Coronary artery (tissue), 2 donors: ENCODE measurements at places on chromosomes 16 and 17.

DNA sequence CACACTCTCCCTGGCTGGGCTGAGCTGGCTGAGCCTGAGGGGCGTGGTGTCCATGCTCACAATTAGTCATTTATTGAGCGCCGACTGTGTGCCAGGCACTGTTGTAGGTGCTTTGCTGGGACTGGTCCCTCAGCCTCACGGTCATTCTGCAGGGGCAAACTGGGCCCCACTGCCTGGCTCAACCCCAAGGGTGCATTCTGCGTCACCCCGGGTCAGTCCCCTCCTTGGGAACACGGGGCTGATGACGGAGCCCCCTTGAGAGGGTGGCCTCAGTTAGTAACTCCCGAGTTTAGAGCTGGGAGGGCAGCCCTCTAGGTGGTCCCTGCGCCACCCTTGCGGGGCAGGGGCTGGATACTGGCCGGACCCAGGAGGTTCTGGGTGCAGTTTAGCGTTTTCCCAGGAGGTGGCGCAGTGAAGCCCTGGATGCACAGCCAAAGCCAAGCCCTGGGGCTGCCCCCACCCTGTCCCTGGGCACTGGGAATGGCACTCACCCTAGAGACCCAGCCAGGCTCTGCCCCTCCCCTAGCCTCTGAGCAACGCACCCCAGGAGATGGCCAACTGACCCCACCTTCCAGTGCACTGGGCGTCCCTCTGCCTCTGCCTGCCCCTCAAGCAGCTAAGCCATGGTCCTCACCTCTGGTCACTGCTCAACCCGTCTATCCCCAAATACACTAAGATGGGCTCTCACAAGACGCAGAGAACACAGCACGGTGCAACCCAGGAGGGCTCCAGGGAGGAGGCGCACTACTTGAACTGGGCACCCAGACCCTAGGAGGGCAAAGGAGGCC, 243.2 kb upstream of the GSE1 start:
- DNase-seq, result no peak

DNA sequence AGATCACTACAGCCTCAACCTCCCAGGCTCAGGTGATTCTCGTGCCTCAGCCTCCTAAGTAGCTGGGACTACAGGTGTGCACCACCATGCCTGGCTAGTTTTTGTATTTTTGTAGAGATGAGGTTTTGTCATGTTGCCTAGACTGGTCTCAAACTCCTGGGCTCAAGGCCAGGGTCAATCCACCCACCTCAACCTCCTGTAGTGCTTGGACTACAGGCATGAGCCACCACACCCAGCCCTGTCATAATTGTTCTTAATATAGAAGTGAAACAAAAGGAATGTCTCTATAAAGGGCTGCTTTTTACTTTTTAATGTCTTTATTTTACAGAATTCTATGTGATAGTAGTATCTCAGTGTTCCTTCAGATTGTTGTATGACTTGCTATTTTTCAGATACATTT, 345.2 kb upstream of the TBX2 start:
- no peak for DNase-seq

DNA sequence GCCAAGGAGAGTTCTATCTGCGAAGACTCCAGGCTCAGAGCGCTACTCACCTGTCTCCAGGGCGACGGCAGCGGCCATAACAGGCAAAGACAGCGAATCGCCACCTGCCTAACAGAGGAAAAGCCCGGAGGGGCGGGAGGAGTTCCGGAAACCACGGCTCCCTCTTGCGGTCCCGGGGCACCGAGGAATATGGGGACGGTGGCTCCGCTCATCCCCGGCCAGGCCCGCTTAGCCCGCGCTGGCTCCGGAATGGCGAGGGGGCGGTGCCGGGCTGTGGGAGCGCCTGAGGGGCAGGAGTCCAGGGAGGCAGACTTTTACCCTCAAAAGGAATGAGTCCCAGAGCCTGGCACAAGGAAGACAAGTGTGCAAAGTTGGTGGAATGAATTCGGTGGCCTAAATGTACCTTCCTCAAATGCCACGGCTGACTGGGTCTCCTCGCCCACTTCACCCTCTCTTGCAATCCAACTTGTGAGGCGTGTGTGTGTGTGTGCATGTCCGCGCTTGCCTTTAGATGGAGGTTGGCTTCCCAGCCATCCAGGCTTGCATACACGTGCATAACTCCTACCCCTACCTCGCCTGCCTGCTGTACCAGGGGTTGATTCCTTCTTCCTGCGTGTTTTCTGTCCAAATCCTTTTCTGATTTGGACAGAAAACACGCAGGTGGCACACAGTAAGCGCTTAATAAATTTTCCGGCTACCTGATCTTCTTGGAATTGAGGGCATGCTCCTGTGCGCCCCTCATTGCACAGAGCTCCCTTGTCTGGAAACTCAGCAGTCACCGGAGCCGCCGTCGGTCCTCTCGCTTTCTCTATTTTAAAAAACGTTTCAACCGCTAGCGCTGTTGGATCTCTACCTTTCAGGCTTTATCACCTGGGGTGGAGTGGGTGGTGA, 3.5 kb downstream of the C17orf100 start:
- no peak for DNase-seq

GRCh38 chr16:15517743-15518377, 83.5 kb downstream of the BMERB1 start:
- no peak for DNase-seq

DNA sequence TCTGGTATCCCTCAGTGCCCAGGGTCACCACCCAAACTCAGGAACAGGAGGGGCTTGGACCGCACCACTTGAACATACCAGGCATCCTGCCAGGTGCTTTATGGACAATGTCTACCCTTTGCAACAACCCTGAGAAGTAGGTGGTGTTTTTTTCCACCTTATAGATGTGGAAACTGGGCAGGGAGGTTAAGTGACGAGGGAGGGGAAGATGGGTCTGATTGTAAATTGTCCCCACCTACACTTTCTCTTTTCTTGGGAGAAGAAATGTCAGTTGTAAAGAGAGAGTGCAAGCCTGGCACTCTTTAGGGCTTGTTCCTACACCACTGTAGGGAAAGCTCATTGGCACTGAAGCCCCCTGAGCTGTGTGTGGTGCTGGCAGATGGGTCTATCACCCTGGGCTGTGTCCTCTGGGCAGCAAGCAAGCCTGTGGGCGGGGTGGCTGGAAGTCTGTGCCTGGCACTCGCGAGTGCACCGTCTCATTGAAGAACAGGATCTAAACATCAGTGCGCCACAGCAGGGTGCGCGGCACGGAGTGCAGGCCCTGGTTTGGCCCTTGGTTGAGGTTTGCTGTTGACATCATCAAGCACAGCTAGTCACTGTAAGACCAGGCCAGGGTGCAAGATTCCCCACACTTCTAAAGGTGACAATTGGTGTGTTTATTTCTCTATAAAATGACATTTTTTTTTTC, 15.1 kb downstream of the NOD2 start:
- no peak for DNase-seq

GRCh38 chr16:4868026-4868425, 20.7 kb downstream of the UBN1 start:
- peak; percentile 22 for DNase-seq

- DNase-seq, result no peak
Observed at GRCh38 chr16:57667048-57667525, 1.0 kb upstream of the ADGRG3 start.

DNA sequence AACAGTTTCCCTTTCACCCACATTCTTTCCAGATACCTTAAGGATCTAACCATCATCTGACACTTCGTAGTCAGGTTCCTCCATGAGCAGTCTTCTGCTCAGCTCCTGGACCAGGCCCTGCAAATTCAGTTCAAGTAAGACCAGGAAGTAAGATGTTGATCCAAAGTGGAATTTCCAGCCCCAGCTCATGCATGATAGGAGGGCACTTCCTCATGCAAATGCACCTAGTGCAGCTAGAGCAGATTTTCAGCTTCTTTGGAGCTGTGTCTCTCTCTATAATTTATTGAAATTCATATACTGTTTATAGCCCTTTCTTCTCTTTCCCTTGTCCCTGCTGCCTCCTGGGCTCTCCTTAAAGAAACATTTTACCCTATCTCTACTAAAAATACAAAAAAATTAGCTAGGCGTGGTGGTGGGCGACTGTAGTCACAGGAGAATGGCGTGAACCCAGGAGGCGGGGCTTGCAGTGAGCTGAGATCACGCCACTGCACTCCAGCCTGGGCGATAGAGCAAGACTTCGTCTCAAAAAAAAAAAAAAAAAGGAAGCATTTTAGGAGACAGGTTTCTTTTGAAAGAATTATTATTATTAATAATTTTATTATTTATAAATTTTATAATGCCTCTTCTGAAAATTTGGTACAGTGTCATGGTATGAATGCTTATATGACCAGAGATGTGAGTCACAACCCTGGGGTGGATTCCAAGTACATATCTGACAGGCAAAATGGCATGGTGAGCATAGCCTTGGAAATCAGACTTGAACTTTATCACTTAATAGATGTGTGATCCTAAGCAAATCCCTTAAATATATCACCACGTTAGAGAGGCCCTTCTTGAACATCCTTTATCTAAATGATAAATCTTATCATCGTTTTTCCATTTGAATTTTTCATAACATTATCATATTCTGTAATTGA, 94.3 kb downstream of the SSH2 start:
- no peak for DNase-seq

- DNase-seq, result no peak
Observed at GRCh38 chr16:70159355-70160348, 13.9 kb upstream of the CLEC18C start.

DNA sequence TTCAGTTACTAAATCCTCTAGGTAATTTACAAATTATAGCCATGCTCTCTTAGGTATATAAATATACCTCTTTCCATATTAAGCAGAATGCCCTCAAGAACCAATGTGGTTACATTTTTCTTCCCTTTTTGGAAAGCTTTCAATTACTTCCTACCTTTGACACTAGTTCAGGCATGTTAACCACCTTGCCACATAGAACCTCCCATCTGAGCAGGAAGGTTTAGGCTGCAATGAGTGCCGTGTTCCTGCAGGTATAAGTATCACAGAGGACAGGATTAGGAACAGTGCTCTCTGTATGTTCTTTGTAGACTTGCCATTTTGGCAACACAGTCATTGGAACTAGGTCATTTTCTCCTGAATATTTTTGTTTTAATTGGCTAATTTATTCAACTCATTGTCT, 20.1 kb downstream of the KRT25 start:
- DNase-seq, result no peak

GRCh38 chr17:77884019-77884418, 74.5 kb upstream of the TNRC6C start:
- DNase-seq, result no peak

DNA sequence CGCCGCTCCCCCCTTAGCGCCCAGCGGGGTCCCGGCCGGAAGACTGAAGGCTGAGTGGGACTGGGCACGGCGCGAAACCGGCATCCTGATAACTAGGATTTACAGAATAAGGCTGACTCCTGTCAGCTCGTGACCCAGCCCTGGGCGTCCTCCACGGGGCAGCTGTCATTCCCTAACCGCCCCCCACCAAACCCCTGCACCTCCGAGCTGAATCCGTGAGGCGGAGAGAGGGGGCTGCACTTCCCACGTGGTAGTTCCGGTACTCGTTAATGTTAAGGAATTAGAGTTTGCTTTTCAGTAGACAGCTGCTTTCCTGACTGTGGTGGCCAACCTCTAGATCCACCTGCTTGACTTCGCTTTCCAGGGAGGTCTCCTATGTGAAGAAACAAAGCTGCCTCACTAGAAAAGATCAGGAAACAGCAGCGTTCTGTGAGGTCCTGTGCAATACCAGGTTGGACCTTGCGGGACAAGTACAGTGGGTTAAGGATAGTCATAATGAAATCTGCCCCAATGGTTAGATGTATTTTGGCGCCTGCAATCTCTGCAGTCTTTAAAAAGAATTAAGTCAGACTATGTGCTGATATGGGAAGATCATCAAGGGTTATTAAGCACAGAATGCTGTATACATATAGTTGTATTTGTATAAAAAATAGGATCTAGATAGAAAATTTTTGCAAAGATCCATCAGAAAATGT, 1.1 kb upstream of the WBP2 start:
- no peak for DNase-seq

DNA sequence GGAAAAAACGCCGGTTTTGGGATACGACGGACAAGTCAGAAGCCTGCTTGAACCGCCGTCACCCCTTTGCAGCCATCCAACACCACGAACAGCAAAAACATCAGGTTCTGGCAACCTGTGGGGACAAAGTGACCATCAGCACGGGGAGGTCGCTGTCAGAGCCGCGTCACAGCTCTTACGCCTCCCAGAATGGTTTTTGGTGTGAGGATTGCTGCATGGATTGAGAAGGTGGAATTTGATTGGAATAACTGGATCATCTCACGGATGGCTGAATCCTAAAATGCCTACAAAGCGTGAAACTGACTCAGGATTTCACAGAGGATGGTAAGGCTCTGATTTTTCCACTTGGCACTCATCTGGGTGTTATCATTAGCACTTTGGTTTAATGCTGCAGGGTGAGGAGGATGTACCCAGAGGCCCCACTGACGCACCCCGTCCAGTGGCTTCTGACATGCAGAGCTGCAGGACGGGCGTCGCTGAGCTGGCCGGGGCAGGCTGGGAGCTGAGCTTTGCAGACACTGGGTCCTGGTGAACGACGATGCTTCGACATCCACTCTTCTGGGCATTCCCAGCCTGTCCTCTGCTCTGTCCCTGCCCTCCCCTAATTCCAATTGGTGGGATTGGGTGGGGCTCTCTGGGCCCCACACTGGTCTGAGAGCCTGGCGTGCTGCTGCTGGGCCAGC, 73.4 kb upstream of the CREBBP start:
- no peak for DNase-seq

- DNase-seq, result no peak
Observed at GRCh38 chr17:42453439-42453838, 5.2 kb upstream of the ATP6V0A1 start.

GRCh38 chr16:11639008-11639562, 29.2 kb upstream of the SNN start:
- no peak for DNase-seq

DNA sequence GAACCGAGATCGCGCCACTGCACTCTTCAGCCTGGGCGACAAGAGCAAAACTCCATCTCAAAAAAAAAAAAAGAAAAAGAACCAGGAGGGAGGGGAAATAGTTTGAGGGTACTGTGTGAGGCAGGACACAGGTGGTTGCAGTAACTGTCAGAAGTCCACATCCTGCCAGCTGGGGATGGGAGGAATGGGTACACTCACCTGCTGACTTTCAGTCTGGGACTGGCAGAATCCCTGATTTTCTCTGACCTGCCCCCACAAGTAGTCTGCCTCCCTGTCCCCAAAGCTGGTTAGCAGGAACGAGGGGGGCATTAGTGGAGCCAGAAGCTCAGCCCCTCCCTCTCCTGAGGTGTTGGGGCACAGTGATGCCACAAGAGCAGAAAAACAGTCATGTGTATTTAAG, 7.1 kb upstream of the ARL5C start:
- no peak for DNase-seq

DNA sequence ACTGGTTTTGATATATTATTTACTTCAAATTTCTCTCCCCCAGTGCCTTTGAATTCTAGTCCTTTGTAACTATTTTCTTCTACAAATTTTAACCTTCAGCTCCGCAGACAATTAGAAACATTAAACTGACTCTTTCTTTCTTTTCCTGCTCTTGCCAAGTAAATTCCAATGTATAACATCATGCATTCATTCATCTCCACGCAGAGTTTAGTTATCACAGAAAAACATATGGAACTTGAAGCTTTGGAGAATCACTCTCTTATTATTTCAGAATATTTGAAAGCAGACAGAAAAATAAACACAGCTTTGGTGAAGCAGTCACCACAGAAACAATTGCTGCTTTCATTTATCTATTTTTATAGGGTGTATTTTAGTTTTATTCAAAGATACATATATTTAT, 778.7 kb upstream of the CDH8 start:
- no peak for DNase-seq
